ENCODE measurements at places on chromosomes 1 and 21.

GRCh38 chr1:242062271-242062670 lies 63.4 kb upstream of the MAP1LC3C start:
- DNase-seq = no peak

GRCh38 chr1:209457401-209458125 lies 126.0 kb upstream of the CAMK1G start:
- DNase-seq = no peak

DNA sequence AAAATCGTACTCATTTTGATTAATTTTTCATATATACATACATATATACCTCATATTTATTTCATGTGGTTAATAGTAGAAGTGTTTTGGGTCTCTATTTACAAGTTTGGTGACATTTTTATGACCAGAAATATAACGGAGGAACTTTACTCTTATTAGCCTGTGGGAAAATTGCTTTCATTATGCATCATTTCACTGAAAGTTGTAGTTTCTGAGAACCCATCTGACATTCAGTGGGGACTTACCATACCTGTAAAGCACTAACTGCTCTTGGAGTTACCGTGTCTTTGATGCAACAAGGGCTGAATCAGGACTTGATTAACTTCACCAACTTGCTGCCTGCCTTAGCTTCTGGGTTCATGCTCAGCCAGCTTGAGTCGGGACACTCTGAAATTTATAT lies 49.9 kb upstream of the ITPKB start:
- no peak for DNase-seq

GRCh38 chr1:220914283-220915116 lies 35.3 kb downstream of the HLX start:
- DNase-seq = no peak

- no peak for DNase-seq
Measured at GRCh38 chr21:25518491-25518911, 88.8 kb downstream of the MRPL39 start.
